ENCODE measurements at places on chromosomes 5 and 9. TPM values are rescaled to one million over a fixed set of nuclear protein-coding genes. Genes with fewer than 3 reads are reported as not detected.

GRHPR gene
- 98.0 TPM for total RNA-seq

TAL2 gene
- total RNA-seq: 2.2 TPM

TUSC1 gene
- 0.53 TPM for total RNA-seq

DMGDH gene
- total RNA-seq: 0.84 TPM

CDC20B gene
- total RNA-seq: not detected

Data from progenitor cell of endocrine pancreas (in vitro differentiated cells).